Anterior cingulate cortex (tissue), 58 donors: ENCODE measurements at places on chromosomes 11 and 22.

DNA sequence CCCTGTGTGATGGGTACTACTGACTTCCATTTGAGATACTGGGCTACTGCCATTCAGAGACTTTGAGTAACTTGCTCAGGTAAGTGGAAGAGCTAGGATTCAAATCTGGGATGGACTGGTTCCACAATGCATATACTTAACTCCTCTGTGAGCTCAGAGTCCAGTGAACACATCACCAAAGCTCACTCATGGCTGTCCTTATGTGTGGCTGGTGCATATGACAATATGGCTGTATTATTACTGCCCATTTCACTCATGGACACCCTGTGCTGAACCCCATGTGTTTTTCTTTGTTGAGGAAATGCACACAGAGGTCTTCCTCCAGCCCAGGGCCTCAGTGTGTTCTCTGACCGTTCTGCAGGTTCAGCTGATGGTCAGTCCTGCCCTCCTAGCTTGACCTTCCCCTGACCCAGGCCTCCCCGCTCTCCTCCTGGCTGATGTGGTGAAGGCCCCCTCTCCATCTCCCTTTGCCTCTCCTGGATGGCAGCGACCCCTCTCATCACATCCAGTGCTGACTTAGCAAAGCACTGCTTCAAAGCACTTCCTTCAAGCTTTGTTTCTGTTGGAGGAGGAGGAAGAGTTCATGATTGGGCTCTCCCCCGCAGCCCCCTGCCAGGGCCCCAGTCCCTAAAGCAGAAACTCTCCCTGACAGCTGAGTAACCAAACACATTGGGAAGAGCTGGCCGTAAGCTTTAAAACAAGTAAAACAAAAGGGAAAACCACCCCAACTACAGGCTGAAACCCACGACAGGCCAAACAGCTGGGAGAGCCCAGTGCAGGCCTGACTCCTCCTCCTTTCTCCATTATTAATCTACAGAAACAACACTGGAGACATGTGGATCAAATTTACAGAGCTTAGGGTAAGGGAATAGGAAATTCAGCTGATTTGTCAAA, 101.2 kb downstream of the NAT10 start:
- DNase-seq = no peak

- peak; percentile 16 for DNase-seq
Measured at GRCh38 chr11:33475993-33476392, 218.8 kb downstream of the HIPK3 start.

DNA sequence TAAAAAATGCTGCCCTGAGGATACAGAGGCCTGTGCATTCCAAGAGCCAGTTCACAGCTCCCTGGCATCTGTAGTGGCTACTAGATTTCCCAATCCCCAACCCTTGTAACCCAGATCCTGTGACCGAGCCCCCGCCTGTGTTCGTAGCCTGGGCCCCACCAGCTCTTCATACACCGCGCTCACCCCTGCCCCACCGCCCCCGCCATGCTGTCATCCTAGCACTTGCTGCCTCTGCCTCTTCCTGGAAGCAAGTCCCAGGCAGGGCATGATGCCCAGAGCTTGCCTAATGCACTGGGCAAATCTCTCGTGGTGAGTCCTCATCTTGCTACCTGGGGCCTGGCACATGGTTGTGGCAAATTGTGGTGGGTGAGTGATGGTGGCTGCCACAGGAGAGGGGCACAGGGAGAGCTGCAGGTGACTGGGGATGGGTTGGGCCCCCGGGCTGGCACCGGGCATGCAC, 7.1 kb downstream of the MGAT3 start:
- peak; percentile 45 for DNase-seq

DNA sequence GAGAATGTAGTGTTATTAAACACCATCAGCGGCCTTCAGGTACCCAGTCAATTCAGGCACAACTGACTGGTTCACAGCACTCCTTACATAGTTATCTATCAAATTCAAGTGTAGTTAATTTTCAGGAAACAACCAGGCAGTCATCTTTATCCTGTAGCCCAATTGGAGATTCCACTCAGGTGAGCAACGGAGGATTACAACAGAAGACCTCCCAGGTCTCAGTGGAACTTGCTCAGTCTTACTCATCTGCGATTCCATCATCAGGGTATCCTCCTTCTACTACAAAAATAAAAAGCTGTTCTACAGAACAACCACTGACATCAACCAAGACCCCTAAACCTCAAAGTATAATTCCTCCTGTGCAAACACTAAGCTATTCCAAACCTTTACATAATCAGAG, 39.6 kb downstream of the QSER1 start:
- no peak for DNase-seq

DNA sequence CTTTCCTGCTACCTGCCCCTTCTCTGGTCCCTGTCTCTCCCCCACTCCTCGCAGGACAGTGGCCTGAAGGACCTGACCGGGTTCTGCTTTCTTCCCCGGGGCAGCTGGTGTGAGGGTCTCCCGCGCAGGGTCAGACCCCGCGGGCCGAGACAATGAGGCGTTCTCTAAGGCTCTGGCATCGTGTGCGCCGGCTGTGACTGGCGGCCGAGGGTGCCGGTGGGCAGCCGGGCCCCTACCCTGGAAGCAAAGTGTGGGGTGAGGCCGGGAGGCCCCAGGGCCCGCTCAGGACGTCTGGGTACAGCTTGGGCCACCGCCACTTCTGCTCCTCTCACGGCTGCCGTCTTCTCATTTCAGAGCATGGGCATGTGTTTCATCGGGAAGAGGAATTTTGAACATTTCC, 16.3 kb downstream of the TRMU start:
- no peak for DNase-seq

DNA sequence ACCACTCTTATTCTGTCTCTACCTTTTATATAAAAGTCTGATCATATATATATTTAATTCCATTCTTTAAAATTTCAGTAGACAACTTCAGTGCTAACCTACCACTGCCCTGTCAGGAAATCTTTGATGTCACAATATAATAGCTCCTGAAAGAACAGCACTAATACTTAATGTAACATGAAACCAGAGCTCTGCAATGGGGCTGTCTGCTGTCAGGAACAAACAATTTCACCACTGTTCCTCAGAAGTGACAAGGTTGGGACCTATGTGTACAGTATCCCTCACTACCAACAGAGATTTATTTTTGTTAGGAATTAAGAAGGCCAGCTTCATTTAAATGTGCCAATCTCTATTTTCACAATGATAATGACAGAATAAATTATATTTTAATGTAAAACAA, 165.5 kb upstream of the C11orf58 start:
- DNase-seq = no peak

DNA sequence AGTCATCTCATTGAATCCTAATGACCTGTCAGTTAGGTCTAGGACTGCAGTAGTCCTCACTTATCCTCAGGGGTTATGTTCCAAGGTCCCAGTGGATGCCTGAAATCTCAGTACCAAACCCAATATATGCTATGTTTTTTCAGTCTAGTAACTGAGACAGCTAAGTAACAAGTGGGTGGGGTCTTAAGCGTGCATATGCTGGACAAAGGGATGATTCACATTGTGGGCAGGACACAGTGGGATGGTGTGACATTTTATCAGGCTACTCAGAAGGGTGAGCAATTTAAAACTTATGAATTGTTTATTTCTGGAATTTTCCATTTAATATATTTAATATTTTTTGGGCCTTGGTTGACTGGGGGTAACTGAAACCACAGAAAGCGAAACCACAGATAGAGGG, 29.0 kb downstream of the DDX10 start:
- no peak for DNase-seq
